Activated CD4-positive, CD25-positive, alpha-beta regulatory T cell (primary cell): ENCODE measurements at places on chromosomes 11 and 22.

GRCh38 chr22:48135592-48135991 lies 1373.1 kb downstream of the TBC1D22A start:
- DNase-seq = no peak

- no peak for DNase-seq
Measured at GRCh38 chr11:129313541-129314297, 61.9 kb upstream of the BARX2 start.

DNA sequence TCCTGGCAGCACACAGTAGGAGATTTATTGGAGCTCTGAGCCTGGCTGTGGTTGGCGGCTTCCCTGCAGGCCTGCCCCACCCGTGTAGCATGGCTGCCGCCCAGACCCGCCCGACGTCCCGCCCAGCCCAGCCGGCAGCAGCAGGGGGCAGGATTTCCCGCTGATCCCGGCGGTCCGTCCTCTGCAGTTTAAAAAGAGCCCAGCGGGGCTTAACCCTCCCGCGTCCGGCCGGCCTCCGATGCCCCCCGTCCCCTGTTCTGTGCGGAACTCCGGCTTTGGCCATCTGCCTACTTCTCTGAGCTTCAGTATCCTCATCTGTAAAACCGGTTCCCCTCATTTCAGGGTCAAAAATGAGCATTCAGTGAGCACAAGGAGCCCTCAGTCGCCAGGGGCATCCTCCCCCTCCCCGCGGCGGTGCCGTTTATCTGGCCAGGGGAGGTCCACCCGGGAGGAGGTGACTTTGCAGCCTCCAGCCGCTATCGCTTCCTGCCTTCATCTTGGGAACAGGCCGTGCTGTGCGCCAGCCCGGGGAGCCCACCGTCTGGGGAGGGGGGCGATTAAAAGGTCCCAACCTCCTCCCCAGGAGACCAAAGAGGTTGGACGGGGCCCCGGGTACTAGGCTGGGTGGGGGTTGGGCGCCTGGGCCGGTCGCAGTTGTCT lies at the start of gene GAS2L1:
GAS2L1 (plus strand) TSS at position 476 of the 660 bp plus-strand sequence. CDS start 1,456 bp downstream, outside the sequence.
- no peak for DNase-seq

GRCh38 chr11:65595543-65596281 lies at the start of gene KCNK7:
Gene KCNK7 (minus strand): TSS chr11:65595800. CDS start chr11:65595772, 28 bp downstream.
- DNase-seq = no peak

GRCh38 chr11:35216962-35217678 lies 78.1 kb downstream of the CD44 start:
- DNase-seq = peak; percentile 5

DNA sequence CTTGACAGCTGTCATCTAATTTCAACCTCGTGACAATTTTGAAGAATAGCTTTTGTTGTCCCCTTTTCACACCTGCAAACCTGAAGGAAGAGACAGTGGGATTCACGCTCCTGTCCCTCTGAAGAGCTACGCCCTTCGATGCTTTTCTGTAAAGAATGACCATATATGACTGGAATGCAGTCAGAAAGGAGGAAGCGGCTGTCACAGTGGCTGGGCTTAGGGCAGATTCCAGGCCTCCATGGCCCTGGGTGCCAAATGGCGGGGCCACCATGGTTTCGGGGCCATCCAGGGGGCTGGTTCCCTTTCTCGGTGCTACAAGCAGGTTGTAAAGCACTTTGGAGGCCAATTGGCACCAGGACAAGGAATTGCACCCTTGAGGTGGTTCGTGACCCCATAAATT lies 22.2 kb upstream of the FGF19 start:
- no peak for DNase-seq

- DNase-seq = no peak
Measured at GRCh38 chr11:72939031-72939430, 124.8 kb downstream of the ATG16L2 start.

DNA sequence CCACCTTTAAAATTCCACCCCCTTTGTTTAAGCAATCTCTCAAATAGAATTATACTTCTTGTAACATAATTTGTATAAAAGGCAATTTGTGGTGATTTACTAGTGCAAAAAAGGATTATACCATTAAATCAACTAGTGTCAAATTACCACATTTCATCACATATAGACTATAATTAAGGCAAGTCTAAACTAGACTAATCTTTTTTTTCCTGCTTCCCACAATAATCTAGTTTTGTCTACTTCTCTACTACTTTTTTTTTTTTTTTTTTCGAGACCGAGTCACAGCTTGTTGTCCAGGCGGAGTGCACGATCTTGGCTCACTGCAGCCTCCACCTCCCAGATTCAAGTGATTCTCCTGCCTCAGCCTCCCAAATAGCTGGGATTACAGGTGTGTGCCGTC lies 36.1 kb upstream of the FZD4 start:
- no peak for DNase-seq

- no peak for DNase-seq
Measured at GRCh38 chr22:50486561-50487289, at the start of gene MIOX. Gene MIOX (plus strand): TSS chr22:50486859. CDS start chr22:50486898, 39 bp downstream.
